ENCODE measurements at places on chromosomes 1 and 21. TPM values are rescaled to one million over a fixed set of nuclear protein-coding genes. Genes with fewer than 3 reads are reported as not detected.

GRCh38 chr1:223180731-223181321 is 37.8 kb upstream of the TLR5 start:
- no peak overlapping the region for H3K4me3 ChIP-seq
- DNase-seq: no peak
- no peaks in the 10 kb centered on the region for H3K27me3 ChIP-seq
- H3K4me1 ChIP-seq: peaks cover 20% of the 10 kb centered on the region

DNA sequence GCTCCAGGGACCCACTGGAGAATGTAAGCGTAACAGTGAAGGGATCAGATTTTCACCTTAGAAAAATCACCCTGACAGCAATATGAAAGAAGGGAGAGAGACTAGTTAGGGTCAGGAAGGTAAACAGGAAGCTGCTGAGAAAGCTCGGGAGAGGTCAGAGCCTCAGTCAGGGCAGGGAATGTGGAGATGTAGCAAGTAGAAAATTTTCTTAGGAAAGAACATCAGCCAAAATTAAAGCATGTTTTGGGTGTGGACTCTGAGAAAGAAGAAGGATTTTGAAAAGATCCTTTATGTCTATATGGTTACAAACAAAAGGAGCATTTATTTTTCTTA is 16.7 kb upstream of the ERICH3 start:
- H3K4me1 ChIP-seq: peaks cover 37% of the 10 kb centered on the region
- no peak overlapping the region for H3K4me3 ChIP-seq
- H3K27me3 ChIP-seq: no peaks in the 10 kb centered on the region
- DNase-seq: peak; percentile 6

DNA sequence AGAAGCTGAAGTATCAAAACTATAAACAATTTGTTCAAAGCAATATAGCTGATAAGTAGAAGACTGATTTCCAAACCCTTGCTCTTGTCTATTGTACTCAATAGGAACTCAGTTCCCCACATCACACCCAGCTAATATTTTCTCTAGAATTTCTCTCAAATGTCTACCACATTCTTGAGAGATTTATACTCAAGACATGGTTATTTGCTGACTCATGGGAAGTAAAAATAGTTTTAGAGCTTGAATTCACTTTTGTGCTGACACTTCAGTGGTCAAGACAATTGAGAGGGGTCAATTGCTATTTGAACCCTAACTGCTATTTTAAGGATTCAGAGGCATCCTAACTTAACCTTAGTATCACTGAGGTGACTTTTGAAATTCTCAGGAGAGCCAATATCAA is 99.0 kb downstream of the TNNI3K start:
- H3K36me3 ChIP-seq: no peaks in the 10 kb centered on the region
- H3K27ac ChIP-seq: no peak overlapping the region
- H3K4me3 ChIP-seq: no peak overlapping the region
- DNase-seq: peak; percentile 25

GRCh38 chr1:222620566-222620965 is 2.7 kb downstream of the MIA3 start:
- H3K36me3 ChIP-seq: peaks cover 17% of the 10 kb centered on the region
- no peak for DNase-seq
- H3K4me3 ChIP-seq: no peak overlapping the region
- H3K27ac ChIP-seq: no peak overlapping the region

DNA sequence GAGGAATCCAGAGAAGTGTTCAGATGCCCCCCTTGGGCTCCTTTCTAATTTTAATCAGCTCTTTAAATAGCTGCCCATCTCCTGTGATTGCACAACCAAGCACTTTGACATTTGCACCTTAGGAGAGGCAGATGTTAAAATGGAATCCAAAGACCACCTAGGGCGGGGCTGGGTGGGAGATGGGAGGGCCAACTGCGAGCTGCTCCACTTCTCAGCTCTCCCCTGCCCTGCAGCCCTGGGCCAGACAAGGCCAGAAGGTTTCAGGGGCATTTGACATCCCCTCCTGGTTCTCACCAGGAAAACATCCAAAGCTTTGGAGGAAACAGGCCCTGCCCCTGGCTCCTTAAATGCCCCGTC is 106.9 kb downstream of the DHRS3 start:
- no peaks in the 10 kb centered on the region for H3K27me3 ChIP-seq
- no peaks in the 10 kb centered on the region for H3K4me1 ChIP-seq
- H3K27ac ChIP-seq: no peak overlapping the region
- no peak overlapping the region for H3K4me3 ChIP-seq
- 0 out of 2 replicates have a peak, but pooled peaks cover 3% of the 10 kb centered on the region for H3K36me3 ChIP-seq
- DNase-seq: no peak

- peaks cover 88% of the 10 kb centered on the region for H3K27me3 ChIP-seq
- no peak overlapping the region for H3K4me3 ChIP-seq
- H3K27ac ChIP-seq: no peak overlapping the region
- no peaks in the 10 kb centered on the region for H3K36me3 ChIP-seq
- DNase-seq: no peak
Observed at GRCh38 chr1:5814046-5814619, 178.1 kb downstream of the NPHP4 start.

DNA sequence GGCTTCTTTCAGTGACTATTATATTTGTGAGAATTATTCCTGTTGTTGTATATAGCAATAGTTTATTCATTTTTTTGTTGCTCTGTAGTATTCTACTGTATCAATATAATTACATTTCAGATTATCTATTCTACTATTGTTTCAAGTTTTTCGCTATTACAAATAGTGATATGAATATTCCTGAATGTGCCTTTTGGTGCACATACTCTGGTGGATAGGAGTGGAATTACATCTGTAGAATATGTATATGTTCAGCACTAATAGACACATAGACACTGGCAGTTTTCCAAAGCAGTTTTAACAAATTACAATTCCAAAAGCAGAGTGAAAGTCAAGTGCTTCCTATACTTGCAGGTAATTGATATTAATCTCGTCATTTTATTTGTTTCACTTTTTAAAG is 696.2 kb upstream of the PRMT6 start:
- no peaks in the 10 kb centered on the region for H3K4me1 ChIP-seq
- no peak overlapping the region for H3K4me3 ChIP-seq
- H3K27ac ChIP-seq: no peak overlapping the region
- H3K36me3 ChIP-seq: no peaks in the 10 kb centered on the region
- DNase-seq: peak; percentile 15
- no peaks in the 10 kb centered on the region for H3K27me3 ChIP-seq

DNA sequence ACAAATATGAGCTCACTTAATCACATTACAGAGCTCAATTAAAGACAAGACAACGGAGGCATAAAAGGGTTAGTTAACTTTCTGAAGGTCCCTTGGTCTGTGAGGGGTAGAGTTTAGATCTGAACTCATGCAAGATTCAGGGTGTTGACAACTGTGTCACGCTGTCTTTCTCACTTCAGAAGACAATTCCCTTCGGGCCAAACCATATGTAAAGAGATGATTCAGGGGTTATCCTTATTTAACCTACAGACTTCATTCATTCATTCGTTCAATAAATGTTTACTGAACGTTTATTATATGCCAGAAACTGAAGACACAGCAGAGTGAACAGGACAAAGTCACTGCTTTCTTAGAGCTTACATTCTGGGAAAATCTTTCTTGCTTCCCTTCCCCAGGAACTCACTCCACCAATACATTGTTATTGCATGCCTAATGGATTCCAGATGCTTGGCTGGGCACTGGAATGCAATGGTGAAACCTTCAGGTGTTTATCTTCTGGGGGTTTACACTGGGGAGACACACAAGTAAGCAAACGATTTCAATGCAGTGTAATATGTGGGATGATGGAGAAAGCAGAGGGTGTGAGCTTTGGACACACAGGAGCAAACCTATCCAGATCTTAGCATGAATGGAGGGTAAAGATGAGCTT is 6.4 kb downstream of the XCL1 start:
- no peak overlapping the region for H3K27ac ChIP-seq
- H3K4me3 ChIP-seq: no peak overlapping the region
- H3K27me3 ChIP-seq: no peaks in the 10 kb centered on the region
- peaks cover 20% of the 10 kb centered on the region for H3K4me1 ChIP-seq

DNA sequence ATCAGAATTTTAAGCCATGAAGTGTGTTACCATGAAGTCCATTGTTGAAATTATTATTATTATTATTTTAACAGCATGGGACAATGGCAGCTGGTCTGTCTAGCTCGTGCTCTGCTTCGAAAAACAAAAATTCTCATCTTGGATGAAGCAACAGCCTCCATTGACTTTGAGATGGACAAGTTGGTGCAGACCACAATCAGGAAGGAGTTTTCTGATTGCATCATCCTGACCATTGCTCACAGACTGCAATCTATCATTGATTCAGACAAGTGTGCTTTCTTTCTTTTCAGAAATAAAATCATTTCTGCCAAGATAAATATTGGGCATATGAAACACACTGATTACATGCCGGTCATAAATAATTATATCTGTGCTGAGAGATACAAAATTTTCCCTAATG is 21.0 kb downstream of the HSPA13 start:
- no peaks in the 10 kb centered on the region for H3K4me1 ChIP-seq
- no peak overlapping the region for H3K27ac ChIP-seq
- no peak overlapping the region for H3K4me3 ChIP-seq
- DNase-seq: peak; percentile 24
- peaks cover 46% of the 10 kb centered on the region for H3K27me3 ChIP-seq
- H3K36me3 ChIP-seq: no peaks in the 10 kb centered on the region

GRCh38 chr1:10979483-10979920 is 33.0 kb upstream of the TARDBP start:
- no peaks in the 10 kb centered on the region for H3K27me3 ChIP-seq
- no peak overlapping the region for H3K27ac ChIP-seq
- no peak overlapping the region for H3K4me3 ChIP-seq
- H3K36me3 ChIP-seq: no peaks in the 10 kb centered on the region
- peaks cover 14% of the 10 kb centered on the region for H3K4me1 ChIP-seq

GRCh38 chr1:101005871-101006270 is 19.7 kb downstream of the DPH5 start:
- DNase-seq: no peak
- no peaks in the 10 kb centered on the region for H3K27me3 ChIP-seq
- peaks cover 18% of the 10 kb centered on the region for H3K4me1 ChIP-seq
- no peak overlapping the region for H3K4me3 ChIP-seq

DNA sequence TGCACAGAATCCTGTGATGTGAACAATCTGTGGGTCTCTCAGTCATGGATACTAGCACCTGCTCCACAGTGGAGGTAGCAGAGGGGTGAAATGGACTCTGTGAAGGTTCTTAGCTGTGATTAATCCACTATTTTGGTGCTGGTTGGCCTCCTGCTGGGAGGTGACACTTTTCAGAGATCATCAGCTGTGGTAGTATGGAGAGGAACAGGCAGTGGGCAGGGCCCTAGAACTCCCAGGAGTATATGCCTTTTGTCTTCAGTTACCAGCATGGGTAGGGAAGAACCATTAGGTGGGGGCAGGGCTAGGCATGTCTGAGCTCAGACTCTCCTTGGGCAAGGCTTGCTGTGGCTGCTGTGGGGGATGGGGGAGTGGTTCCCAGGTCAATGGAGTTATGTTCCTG is 54.0 kb upstream of the KCNJ15 start:
- no peaks in the 10 kb centered on the region for H3K4me1 ChIP-seq
- DNase-seq: no peak
- H3K4me3 ChIP-seq: no peak overlapping the region
- H3K27me3 ChIP-seq: peaks cover 5% of the 10 kb centered on the region

GRCh38 chr1:106722466-106722865 is 334.0 kb upstream of the PRMT6 start:
- H3K4me1 ChIP-seq: no peaks in the 10 kb centered on the region
- DNase-seq: no peak
- H3K27me3 ChIP-seq: no peaks in the 10 kb centered on the region
- H3K36me3 ChIP-seq: no peaks in the 10 kb centered on the region
- H3K4me3 ChIP-seq: no peak overlapping the region

DNA sequence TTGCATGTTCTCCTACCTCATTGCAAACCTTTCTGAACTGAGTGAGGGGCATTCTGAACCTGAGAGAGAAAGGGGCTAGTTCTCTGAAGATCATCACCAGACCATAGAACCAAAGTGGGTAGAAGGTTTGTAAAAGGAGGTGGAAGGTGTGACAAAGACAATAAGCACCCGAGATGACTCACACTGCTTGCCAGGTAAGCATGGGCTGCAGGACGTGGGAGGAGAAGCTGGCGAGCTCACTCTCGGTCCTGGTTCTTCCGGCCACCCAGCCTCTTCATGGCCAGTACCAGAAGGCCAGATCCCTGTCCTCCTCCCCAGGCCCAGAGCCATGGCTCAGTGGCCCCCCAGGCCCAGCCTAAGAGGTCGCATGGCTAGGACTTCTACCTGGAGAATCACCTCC is 128.3 kb downstream of the TMEM53 start:
- H3K27ac ChIP-seq: no peak overlapping the region
- no peaks in the 10 kb centered on the region for H3K36me3 ChIP-seq
- peak; percentile 54 for DNase-seq
- no peaks in the 10 kb centered on the region for H3K27me3 ChIP-seq
- H3K4me1 ChIP-seq: peaks cover 11% of the 10 kb centered on the region

DNA sequence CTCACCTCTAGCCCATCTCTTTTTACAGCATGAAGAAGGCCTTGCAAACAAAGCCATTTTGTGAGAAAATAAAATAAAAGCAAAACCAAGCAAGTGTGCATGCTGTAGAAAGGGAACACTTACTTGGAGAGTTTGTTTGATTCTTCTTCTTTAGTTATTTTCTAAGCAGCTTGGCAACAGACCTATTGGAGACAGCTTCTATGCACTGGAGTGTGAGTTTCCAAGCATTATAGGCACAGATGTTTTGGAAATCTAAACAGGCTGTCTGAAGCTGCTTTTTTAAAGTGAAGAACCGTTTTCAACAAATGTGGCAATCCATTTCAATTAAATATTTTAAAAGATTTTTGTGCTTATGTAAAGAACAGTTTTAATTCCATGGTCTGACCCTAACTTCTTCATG is 76.6 kb downstream of the NGF start:
- DNase-seq: no peak
- H3K27me3 ChIP-seq: no peaks in the 10 kb centered on the region
- peaks cover 11% of the 10 kb centered on the region for H3K36me3 ChIP-seq
- no peaks in the 10 kb centered on the region for H3K4me1 ChIP-seq
- H3K27ac ChIP-seq: no peak overlapping the region

DNA sequence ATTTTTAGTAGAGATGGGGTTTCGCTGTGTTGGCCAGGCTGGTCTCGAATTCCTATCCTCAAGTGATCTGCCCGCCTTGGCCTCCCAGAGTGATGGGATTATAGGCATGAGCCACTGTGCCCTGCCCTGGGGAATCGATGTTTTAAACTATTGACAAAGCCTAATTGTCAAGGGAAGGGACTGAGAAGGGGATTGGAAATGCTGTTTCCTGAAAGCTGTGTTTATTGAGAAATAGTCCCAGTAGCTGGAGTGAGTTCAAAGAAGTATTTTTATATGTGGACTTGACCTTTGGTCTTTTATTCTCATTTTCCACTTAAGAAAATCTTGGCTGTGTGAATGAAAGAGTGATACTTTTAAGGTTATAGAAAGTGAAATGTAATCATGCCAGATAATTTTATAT is 47.5 kb downstream of the KIF1B start:
- H3K27ac ChIP-seq: no peak overlapping the region
- no peaks in the 10 kb centered on the region for H3K27me3 ChIP-seq

Gene GABRD
- total RNA-seq: not detected

Gene ANGPTL1
- not detected for total RNA-seq

Gene BEST4
- not detected for total RNA-seq

Gene NPL
- not detected for total RNA-seq

Gene BLACAT1
- total RNA-seq: 1.5 TPM

Gene PBX1
- total RNA-seq: 9.8 TPM

Measured in PC-3 (cell line).